ENCODE measurements at places on chromosomes 4 and X. TPM values are rescaled to one million over a fixed set of nuclear protein-coding genes. Genes with fewer than 3 reads are reported as not detected.

- H3K27ac ChIP-seq = no peak overlapping the region
- H3K27me3 ChIP-seq = no peaks in the 10 kb centered on the region
- peaks cover 23% of the 10 kb centered on the region for H3K36me3 ChIP-seq
- no peak for DNase-seq
- H3K4me1 ChIP-seq = no peaks in the 10 kb centered on the region
- no peak overlapping the region for H3K4me3 ChIP-seq
Measured at GRCh38 chr4:75654905-75655304, 18.3 kb downstream of the G3BP2 start.

Gene ASB12
- polyA plus RNA-seq = not detected

- H3K36me3 ChIP-seq = no peaks in the 10 kb centered on the region
- no peak for DNase-seq
- H3K4me1 ChIP-seq = peaks cover 22% of the 10 kb centered on the region
- peak overlapping the region; percentile 98 for H3K27ac ChIP-seq
Measured at GRCh38 chrX:52995987-52996331, 37.6 kb upstream of the FAM156A start.

DNA sequence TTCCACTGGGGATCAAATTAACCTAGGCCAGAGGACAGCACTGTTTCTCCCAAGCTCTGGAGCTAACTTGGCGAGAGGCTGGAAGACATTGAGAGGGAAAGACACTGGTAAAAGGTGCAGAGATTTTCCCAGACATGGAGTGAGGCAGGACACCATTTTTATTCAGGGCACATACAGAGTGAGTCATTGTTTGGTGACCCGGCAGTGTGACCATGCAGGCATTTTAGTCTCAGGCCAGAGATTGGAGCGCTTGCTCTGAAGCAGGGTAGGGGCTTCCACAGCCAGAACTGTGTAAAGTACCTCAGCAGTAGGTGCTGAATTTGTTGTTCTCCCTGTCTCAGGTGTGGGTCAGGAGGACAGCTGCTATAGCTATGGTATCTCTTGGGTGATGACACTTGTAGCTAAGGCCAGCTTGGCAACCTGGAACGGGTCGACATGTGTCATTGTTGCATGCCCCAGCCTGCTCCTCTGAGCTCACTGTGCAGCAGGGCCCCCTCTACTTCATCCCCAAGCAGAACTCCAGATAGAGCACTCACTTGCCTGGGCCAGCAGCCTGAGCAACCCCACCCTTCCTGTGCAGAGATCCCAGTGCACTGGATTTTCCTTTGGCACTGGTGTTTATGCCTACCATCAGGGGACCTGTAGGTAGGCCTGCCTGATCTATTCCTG is 79.8 kb upstream of the ATP8A1 start:
- no peak overlapping the region for H3K27ac ChIP-seq
- H3K36me3 ChIP-seq = peaks cover 15% of the 10 kb centered on the region
- H3K4me3 ChIP-seq = no peak overlapping the region
- no peaks in the 10 kb centered on the region for H3K27me3 ChIP-seq
- DNase-seq = no peak

Gene CT83
- polyA plus RNA-seq = not detected

Gene F8A2
- polyA plus RNA-seq = not detected

Gene XK
- 0.35 TPM for polyA plus RNA-seq

- H3K4me3 ChIP-seq = no peak overlapping the region
- no peaks in the 10 kb centered on the region for H3K36me3 ChIP-seq
- H3K4me1 ChIP-seq = peaks cover 44% of the 10 kb centered on the region
- no peak for DNase-seq
- H3K27me3 ChIP-seq = no peaks in the 10 kb centered on the region
- H3K27ac ChIP-seq = no peak overlapping the region
Measured at GRCh38 chr4:26931451-26931850, 70.8 kb downstream of the STIM2 start.

Gene APELA
- polyA plus RNA-seq = not detected

- H3K4me3 ChIP-seq = no peak overlapping the region
- DNase-seq = no peak
- H3K4me1 ChIP-seq = no peaks in the 10 kb centered on the region
- no peaks in the 10 kb centered on the region for H3K27me3 ChIP-seq
- no peak overlapping the region for H3K27ac ChIP-seq
- H3K36me3 ChIP-seq = no peaks in the 10 kb centered on the region
Measured at GRCh38 chr4:188596021-188596420, 456.8 kb downstream of the TRIML1 start.

Gene LUZP4
- polyA plus RNA-seq = not detected

GRCh38 chr4:123398853-123399626 is 2.4 kb downstream of the SPRY1 start:
- H3K27ac ChIP-seq = peak overlapping the region; percentile 94
- H3K27me3 ChIP-seq = no peaks in the 10 kb centered on the region
- peaks cover 12% of the 10 kb centered on the region for H3K36me3 ChIP-seq
- DNase-seq = peak; percentile 56

Gene FAM9A
- polyA plus RNA-seq = not detected

GRCh38 chr4:40152637-40153036 is 44.2 kb upstream of the RHOH start:
- H3K36me3 ChIP-seq = peaks cover 8% of the 10 kb centered on the region
- DNase-seq = peak; percentile 15
- peaks cover 38% of the 10 kb centered on the region for H3K4me1 ChIP-seq
- H3K27me3 ChIP-seq = no peaks in the 10 kb centered on the region
- H3K4me3 ChIP-seq = peak overlapping the region; percentile 61

- no peak for DNase-seq
- H3K27me3 ChIP-seq = no peaks in the 10 kb centered on the region
- H3K36me3 ChIP-seq = no peaks in the 10 kb centered on the region
Measured at GRCh38 chr4:19260346-19260745, 991.4 kb upstream of the SLIT2 start.

Gene PAGE3
- not detected for polyA plus RNA-seq

Gene ABLIM2
- polyA plus RNA-seq = 0.52 TPM

DNA sequence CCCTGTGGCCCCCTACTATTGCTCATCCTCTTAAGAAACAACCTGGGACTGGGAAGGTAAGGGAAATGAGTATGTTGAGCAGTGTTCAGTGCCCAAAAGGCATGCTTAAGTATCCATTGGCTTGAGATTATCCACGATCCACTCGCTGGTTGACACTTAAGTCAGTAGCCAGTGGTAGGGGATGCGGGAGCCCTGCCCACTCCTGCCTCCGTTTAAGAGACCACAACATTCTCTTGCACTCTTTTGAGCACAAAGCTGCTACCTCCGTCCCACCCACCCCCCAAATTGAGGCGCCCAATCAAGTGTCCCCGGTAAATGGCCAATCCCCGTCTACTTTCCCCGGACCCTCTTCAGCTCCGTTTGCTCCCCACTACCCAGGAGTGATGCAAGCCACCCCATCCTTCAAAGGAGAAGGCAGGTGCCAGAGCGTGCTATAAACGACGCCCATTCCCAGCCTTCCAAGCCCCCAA is 25.0 kb downstream of the UTP14A start:
- H3K27ac ChIP-seq = peak overlapping the region; percentile 98
- H3K36me3 ChIP-seq = no peaks in the 10 kb centered on the region
- no peaks in the 10 kb centered on the region for H3K27me3 ChIP-seq
- peak overlapping the region; percentile 88 for H3K4me3 ChIP-seq
- peaks cover 5% of the 10 kb centered on the region for H3K4me1 ChIP-seq

DNA sequence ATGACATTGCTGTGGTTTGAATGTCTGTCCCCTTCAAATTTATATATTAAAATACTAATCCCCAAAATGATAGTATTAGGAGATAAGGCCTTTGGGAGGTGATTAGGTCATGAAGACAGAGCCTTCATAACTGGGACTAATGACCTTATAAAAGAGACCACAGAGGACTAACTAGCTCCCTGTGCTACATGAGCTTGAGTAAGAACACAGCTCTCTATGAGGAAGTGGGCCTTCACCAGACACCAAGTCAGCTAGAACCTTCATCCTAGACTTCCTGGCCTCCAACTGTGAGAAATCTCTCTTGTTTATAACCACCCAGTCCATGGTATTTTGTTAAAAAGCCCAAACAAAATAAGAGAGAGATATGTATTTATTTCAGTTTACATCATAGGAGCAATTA is 242.2 kb upstream of the CTSO start:
- no peaks in the 10 kb centered on the region for H3K36me3 ChIP-seq
- no peak overlapping the region for H3K27ac ChIP-seq
- H3K4me1 ChIP-seq = peaks cover 10% of the 10 kb centered on the region
- no peaks in the 10 kb centered on the region for H3K27me3 ChIP-seq
- H3K4me3 ChIP-seq = no peak overlapping the region

- peaks cover 3% of the 10 kb centered on the region for H3K27me3 ChIP-seq
- H3K36me3 ChIP-seq = no peaks in the 10 kb centered on the region
- H3K27ac ChIP-seq = no peak overlapping the region
- no peaks in the 10 kb centered on the region for H3K4me1 ChIP-seq
Measured at GRCh38 chr4:83561381-83561780, 25.5 kb downstream of the GPAT3 start.

DNA sequence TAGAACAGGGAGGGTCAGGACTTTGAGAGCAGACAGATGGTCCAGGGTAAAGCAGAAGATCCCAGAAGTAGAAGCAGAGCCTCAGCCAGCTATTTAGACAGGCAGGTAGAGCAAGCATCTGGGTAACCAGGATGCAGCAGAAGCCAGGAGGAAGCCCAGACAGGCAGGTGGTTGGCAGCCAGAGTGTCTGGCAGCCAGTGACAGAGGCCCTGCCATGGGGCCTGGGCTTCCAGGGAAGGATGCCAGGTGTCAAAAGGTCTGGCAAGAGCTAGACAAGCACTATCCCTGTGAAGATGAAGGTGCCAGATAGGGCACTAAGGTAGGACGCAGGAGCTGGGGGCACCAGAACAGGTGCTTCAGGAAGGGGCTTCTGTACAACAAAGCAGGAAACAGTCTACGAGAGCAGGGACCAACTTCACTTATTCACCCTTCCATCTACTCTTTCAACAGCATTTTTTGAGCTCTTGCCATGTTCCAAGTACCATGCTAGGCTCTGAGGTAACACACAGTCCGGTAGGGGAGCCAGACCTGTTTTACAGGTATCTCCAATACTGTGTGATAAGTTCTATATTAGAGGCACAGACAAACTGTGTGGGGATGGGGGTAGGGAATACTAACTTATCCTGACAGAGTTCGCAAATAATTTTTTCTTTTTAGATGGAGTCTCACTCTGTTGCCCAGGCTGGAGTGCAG is 38.1 kb upstream of the GJB1 start:
- H3K4me3 ChIP-seq = no peak overlapping the region
- H3K27ac ChIP-seq = no peak overlapping the region
- H3K27me3 ChIP-seq = no peaks in the 10 kb centered on the region
- no peaks in the 10 kb centered on the region for H3K4me1 ChIP-seq

Gene BMPR1B
- polyA plus RNA-seq = not detected

- no peaks in the 10 kb centered on the region for H3K4me1 ChIP-seq
- no peak overlapping the region for H3K4me3 ChIP-seq
- H3K36me3 ChIP-seq = peaks cover 7% of the 10 kb centered on the region
Measured at GRCh38 chr4:76515975-76516843, 81.2 kb downstream of the SHROOM3 start.

DNA sequence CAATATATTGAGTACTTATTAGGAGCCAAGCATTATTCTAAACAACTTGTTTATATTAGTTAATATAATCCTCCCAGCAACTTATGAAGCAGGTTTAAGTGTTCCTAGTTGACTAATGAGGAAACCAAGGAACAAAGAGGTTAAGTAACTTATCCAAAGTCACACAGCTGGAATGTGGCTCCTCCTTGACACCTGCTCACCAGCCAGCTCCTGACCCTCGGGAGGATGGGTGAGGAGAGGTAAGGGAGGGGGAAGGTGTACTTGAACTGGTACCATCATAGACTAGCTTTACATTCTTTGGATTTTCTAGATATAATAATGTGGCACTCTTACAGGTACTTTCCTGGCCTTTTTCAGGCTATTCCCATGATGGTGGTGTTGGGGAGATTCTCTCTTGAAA is 50.7 kb downstream of the ARHGEF38 start:
- H3K4me1 ChIP-seq = no peaks in the 10 kb centered on the region
- H3K27ac ChIP-seq = no peak overlapping the region
- no peaks in the 10 kb centered on the region for H3K36me3 ChIP-seq
- no peak overlapping the region for H3K4me3 ChIP-seq
- H3K27me3 ChIP-seq = no peaks in the 10 kb centered on the region
- no peak for DNase-seq

- no peaks in the 10 kb centered on the region for H3K4me1 ChIP-seq
- no peak overlapping the region for H3K4me3 ChIP-seq
- no peak overlapping the region for H3K27ac ChIP-seq
- DNase-seq = no peak
- no peaks in the 10 kb centered on the region for H3K27me3 ChIP-seq
- no peaks in the 10 kb centered on the region for H3K36me3 ChIP-seq
Measured at GRCh38 chr4:96108146-96108545, 268.3 kb downstream of the PDHA2 start.

DNA sequence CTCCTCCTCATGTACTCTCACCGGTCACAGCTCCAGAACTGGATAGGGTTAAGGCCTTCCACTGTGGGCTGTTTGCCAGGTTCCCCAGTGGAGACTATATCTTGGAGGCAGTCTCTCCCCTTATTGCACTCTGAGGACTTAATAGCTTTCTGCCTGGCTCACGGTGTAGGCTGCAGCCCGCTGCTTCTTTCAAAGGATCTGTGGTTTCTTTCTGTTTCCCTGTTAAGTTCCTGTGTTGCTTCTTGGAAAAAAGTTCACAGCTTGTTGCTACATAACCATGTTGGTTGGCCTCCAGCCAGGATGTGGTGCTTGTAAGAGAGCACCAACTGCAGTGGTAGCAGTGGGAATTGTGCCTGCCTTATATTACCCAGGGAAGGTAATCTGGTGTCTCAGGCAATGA is 24.9 kb upstream of the ZDHHC15 start:
- no peak overlapping the region for H3K4me3 ChIP-seq
- peaks cover 13% of the 10 kb centered on the region for H3K27me3 ChIP-seq
- no peak overlapping the region for H3K27ac ChIP-seq
- no peak for DNase-seq
- no peaks in the 10 kb centered on the region for H3K4me1 ChIP-seq

DNA sequence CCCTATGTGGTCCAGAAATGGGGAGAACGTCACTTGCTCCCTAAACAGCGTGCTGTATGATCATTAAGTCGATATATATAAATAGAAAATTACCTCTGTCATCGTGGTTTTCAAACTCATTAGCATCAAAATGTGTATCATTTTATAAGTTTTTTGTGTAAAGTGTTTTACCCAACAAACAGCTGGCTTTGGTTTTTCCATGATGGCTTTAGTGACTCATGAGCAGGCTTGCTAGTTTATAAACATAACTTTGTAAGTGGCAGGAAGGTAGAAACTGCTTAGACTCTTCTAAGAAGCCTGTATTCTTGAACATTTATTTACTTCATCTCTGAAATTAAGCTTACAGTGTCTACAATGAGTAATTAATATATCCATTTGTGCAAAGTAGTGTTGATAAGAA is 108.4 kb upstream of the DIPK2B start:
- H3K27ac ChIP-seq = no peak overlapping the region
- H3K4me1 ChIP-seq = no peaks in the 10 kb centered on the region
- no peak for DNase-seq
